ENCODE measurements at places on chromosomes 5 and 9.
A peak's percentile ranks its signal among the peaks of the same experiment; 100 is the strongest.

GRCh38 chr5:115243412-115243811 lies 19.3 kb downstream of the PGGT1B start:
- no peak for DNase-seq

DNA sequence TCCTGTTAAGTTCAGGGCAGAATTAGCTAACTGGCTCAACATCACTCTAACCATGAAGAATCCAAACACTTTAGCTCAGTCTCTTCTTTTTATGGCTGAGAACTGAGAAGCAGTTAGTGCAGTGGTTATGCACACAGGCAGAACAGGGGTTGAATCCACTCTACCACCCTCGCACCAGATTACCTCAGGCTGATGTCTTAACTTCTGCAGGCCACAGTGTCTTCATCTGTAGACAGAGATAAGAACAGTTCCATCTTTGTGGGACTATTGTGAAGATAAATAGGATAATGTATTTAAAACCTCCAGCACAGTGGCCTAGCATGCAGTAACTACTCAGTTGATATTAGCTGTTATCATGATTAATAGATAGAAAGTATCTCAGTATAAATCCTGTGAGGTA lies 54.8 kb downstream of the FAM114A2 start:
- DNase-seq = no peak

DNA sequence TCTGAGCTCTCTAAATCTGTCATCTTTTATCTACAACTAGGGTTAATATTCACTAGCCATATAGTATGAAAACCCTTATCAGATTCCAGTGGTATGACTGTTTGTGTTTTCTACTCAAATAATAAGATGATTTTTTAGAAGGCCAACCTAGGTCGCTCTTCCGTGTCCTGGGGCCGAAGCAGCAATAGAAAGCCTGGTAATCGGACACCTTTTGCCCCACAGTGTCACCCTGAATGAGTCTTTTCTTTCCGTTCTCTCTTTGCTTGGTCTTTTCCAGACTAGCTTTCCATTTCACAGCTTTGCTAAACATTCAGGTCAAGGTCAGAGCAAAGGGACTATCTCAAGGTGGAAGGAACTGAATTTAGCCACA lies 243.3 kb upstream of the ANKRD55 start:
- DNase-seq = no peak

DNA sequence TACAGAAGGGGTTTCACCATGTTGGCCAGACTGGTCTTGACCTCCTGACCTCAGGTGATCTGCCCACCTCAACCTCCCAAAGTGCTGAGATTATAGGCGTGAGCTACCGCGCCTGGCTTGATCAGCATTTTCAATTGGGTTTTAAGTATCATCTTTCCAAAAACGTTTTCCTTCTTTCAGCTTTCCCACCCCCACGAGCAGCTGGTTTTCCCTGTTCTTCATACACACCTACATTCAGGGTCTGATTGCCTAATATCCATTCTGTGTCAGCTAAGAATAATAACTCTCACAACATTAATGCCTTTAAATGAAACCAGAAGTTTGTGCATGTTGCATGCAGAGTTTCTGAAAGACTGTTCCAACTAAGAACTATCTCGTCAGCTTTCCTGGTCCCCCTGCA lies 38.3 kb downstream of the RFK start:
- no peak for DNase-seq

- no peak for DNase-seq
These were observed 5.2 kb upstream of the ITGA2 start for GRCh38 chr5:52983731-52984636.

- DNase-seq = no peak
These were observed 67.7 kb downstream of the NUP214 start for GRCh38 chr9:131193051-131193450.

DNA sequence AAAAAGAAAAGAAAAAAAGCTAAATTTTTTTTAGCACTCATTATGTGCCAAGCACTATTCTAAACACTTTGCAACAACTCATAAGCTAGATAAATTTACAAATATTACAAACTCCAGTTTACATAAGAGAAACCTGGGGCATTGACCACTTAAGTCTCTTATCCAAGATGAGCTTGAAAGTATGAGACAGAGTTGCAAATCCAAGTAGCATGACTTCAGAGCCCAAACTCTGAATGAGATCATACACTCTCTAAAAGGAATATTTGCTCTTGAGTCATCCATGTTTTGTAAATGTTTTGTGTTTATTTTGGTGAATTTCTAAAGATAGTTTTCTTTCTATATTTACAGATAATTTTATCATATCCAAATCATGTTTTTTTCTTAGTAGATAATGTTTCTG lies 4.0 kb upstream of the SHOC1 start:
- no peak for DNase-seq

DNA sequence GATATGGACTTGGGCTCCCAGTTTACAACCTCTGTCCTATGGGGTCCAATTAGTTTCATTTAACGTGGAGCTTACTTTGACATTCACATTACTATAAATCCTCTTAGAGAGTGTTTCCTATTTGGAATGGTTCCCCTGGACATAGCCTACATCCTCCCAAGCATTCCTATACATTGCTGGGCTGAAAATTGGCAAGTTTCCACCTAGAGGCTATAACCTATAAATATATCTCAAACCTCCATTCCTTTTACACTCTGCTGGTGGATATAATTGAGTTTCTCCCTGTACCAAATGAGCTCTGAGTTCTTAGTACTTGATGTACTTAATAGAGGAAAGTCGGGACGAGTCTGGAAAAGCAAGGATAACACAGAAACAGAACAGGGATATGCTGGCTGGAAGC lies 172.8 kb downstream of the ASTN2 start:
- no peak for DNase-seq

GRCh38 chr5:178202541-178202940 lies 1.8 kb upstream of the HNRNPAB start:
- no peak for DNase-seq

DNA sequence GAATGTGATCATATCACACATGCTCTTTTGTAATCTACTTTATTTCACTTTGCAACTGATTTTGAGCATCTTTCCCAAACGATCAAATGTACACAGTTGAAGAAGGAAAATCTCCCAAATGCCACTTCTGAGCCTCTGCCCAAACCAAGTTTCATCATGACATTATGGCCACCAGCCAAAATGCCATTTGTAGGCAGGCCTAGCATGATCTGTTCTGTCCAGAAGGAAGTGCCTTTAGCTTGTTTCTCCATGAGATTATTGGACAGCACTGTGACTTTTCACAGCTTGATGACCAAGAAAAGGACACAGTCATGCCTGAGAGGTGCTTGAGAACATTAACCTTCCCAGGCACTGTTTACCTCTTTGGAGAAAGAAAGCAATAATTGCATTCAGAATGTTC lies 73.2 kb upstream of the PIP5K1B start:
- no peak for DNase-seq

DNA sequence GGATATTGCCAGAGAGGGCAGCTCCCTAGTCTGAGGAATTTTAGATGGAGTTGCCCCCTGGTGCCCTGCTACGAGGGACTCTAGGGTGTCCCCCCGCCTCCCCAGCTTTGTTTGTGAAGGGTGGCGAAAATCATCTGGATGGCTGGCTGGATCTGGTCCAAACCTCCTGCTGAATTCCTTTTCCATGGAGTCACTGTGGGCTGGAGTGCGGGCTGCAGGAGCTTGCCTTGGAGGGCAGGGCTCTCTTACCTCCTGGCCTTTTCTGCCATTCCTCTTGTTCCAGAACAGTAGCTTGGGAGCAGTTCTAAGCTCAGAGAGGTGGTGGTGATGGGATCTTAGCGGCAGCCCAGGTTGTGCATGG lies 2.1 kb downstream of the SYNPO start:
- DNase-seq = no peak

DNA sequence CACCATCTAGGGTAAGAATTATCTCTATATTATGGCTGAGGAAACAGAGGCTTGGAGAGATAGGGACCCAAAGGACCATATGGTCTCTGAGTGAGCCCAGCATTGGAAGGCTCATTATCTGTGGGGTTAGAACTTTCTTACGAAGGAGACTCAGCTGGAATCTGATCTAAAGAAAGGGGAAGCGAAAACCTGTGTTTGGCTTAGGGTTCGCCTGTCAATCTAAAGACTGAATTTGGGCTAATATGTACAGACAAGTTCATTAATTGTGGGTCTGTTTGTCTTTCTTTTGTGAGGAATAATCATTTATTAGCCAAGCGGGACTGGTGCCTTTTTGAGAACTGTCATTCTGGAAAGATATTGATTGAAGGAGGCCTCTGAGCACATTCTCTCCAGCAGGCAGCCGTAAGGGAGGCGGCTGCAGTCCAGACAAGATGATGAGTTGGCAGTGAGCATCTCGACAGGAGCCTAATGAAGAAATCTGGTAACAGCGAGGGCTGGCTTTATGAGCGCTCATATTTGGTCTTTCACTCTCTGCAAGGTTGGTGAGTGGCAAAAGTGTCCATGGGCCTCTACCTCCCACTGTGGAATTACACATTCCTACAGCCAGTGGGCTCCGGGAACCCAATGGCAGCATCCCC lies 104.2 kb upstream of the GPR151 start:
- DNase-seq = no peak

DNA sequence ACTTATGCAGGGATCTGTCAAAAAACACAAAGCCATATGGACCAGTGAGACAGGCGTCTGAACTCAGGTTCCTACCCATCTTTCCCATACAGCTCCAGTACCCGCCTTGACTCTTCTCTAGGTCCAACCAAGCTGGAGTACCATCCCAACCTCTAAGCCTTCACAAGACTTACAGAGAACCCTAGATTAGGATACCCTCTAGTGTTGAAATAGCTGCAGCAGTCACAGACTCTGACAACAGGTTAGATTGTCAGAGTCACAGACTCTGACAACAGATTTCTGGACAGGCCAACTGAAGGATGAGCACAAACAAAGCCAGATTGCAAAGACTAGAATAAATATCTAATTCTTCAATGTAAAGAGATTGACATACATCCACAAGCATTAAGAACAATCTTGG lies 266.1 kb downstream of the GRIA1 start:
- no peak for DNase-seq

DNA sequence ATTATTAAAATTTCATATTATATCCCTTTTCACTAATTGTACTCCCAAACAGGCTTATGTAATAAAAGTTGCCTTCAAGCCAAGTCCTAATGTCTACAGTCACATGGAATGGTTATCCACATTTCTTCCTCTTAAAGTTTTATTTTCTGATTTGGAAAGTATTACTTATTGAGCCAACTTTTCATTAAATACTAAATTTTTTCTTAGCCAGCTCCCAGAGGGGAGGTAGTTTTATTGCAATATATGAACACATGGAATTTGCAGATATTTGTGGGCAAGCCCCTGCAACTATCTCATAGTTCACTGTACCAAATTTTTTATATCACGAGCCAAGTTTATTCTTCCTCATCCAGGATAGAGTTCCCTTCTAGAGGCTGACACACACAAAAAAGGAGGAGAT lies 332.8 kb upstream of the PTGER4 start:
- no peak for DNase-seq

DNA sequence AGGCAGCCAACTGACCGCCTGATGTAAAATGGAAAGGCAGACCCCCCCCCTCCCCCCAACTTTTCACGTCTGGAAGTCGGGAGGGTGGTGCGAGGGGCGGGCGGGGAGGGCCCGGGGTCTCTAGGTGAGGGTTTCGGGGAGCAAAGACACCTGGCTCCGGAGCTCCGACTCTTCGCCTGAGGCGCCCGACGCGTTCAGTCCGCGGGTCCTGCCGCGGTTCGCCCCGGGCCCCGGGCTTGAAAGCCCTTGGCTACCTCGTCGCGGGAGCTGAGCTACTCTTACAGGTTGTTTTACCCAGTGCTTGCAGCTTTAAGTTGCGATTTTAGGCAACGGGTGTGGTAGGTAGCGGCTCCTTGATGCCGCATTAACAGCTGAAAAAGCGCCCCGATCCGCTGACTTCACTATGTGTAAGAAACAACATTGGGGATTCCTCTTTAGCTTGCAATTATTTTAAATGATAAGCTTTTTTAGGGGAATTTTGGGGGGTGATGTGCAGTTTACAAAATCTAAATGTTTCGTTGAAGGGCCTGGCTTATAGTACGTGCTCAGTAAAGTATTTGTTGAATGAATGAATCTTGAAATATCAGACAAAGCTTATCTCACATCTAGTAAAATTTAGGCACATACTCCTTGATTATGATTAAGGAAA lies 722 bp downstream of the CDC42SE2 start:
- DNase-seq = peak; percentile 30

- DNase-seq = no peak
These were observed 404 bp upstream of the AFAP1L1 start for GRCh38 chr5:149271195-149271715.

DNA sequence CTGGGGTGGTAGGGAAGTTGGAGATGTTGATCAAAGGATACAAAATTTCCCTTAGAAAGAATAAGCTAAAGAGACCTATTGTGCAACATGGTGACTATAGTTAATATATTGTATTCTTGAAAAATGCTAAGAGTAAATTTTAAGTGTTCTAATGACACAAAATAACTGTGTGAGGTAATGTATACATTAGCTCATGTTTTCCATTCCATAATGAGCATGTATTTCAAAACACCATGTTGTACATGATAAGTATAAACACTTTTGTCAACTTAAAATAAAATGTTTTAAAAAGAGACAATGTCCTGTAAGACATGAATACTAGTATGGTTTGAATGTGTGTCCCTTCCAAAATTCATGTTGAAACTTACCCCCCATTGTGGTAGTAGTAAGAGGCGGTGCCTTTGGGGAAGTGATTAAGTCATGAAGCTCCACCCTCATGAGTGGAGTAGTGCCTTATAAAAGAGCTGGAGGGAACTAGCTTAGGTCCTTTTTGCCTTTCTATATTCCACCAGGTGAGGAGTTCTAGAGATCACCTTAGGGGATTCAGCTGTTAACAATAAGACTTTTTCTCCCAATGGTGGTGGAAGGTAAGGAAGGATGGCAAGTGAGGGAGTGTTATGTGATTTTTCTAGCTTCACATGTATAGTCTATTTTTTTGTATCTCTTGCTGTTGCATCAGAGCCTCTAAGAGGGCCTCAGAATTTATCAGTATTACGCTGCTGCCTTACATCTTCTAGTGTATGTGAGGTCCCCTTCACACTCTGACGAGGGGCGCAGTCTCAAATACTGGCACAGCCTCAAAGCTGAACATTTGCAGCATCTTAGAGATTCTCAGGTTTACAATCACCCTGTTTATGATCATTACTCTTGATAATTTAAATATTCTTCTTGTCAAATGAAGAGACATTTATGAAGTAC lies 94.9 kb upstream of the NREP start:
- DNase-seq = no peak

All from germinal center (tissue), 1 donor.